ENCODE measurements at places on chromosomes 4 and X.

GRCh38 chr4:1693131-1693896 lies 9.2 kb upstream of the FAM53A start:
- peak overlapping the region; percentile 72 for H3K27ac ChIP-seq
- peaks cover 59% of the 10 kb centered on the region for H3K36me3 ChIP-seq
- no peaks in the 10 kb centered on the region for H3K27me3 ChIP-seq
- H3K4me3 ChIP-seq, result no peak overlapping the region

DNA sequence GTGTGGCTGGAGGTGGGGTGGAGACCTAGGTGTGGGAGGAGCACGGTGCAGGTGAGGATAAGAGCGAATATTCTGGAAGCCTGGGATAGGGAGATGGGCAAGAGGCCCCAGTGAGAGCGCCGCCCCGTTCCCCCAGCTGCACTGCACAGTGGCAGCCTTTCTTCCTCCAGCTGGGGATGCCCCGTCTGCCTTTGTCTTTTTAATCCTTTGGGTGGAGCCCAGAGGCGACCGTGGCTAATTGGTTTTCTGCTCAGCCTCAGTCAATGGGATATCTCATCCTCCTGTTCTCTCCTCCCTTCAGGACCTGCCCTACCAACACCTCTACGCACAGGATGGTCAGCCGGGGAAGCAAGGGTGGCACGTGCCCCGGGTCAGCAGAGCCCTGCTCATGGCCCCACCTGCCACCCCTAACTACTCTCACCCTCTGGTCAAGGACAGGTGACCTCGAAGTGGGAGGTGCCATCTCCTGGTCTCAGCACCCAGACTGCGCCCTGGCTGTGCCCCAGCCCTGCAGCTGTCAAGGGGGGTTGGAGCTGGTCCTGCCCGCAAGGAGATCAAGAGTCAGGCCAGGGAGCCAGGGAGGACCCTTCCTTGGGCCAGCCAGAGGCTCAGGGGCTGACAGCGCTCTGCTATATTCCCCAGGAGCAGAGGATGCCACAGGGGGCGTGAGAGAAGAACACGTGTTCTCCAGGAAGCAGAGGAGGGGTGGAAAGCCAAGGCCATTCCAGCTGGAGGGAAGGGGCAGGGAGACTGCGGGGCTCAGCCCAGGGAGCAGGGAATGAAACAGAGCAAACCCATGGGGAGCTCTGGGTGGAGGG lies 64.0 kb downstream of the ADRA2C start:
- no peak for DNase-seq
- H3K36me3 ChIP-seq, result no peaks in the 10 kb centered on the region

GRCh38 chr4:78047366-78047765 lies 9.8 kb upstream of the FRAS1 start:
- H3K36me3 ChIP-seq, result no peaks in the 10 kb centered on the region
- DNase-seq, result no peak
- H3K27me3 ChIP-seq, result peaks cover 18% of the 10 kb centered on the region
- H3K27ac ChIP-seq, result no peak overlapping the region

DNA sequence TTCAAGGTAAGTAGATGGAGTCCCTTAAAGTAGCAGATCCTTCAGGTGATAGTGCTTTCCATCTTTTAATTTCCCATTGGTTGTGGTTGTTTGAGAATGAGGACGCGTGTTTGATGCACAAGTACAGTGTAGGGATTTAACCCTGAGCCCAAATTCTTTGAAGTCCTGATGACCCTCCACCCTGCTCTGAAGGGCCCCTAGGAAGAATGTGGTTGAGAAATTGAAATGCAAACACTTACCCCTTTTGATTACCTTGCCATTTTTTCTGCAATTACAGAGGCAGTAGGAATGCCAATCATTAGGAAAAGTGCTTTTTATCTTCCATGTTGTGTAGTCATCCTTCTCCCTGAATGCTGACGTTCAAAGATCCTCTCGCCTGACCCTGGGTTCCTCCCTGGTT lies 112.4 kb downstream of the ZNF518B start:
- H3K4me1 ChIP-seq, result no peaks in the 10 kb centered on the region
- no peak overlapping the region for H3K27ac ChIP-seq
- no peak overlapping the region for H3K4me3 ChIP-seq
- no peaks in the 10 kb centered on the region for H3K27me3 ChIP-seq

GRCh38 chr4:176584031-176584606 lies 208.6 kb downstream of the VEGFC start:
- H3K36me3 ChIP-seq, result no peaks in the 10 kb centered on the region
- DNase-seq, result no peak
- no peak overlapping the region for H3K27ac ChIP-seq
- H3K4me3 ChIP-seq, result no peak overlapping the region
- no peaks in the 10 kb centered on the region for H3K4me1 ChIP-seq

DNA sequence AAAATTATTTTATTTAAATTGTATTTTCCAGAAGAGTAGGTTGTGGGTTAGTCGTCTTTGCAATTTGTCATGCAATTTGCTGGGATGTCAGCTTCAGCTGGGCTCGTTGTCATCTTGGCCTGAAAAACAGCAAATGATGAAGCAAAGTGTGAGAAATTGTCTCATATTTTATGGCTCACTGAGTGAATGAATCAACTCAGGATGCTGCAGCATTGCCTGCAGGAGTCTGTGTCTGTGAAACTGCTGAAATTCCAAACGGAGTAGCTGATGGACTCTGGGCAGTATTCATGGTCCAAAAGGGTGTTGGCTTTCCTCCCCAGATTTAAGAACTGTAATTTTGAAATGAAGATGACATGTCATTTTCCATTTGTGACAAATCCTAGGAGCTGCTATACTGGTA lies 37.2 kb downstream of the CXCL8 start:
- H3K27me3 ChIP-seq, result no peaks in the 10 kb centered on the region
- H3K4me3 ChIP-seq, result no peak overlapping the region
- DNase-seq, result no peak

DNA sequence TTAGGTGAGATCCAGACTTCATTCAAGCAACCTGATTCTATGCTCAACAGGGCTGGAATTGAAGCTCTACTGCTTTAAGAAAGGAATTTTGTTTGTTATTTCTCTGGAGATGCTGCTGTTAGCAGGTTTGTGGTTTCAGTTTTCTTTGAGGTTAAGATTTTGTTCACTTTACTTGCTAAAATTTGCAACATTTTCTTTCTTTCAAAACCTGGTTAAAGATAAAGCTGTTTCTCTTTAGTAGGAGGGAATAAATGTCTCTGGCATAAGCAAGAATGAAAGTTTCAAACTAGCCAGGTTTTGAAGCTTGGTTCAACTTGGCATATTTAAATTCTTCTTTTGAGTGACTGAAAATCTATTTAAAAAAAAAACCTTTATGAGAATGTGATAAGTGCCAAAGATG lies 660.6 kb upstream of the NR3C2 start:
- H3K4me1 ChIP-seq, result no peaks in the 10 kb centered on the region
- no peak overlapping the region for H3K27ac ChIP-seq
- no peaks in the 10 kb centered on the region for H3K36me3 ChIP-seq

GRCh38 chrX:150202641-150203247 lies 160.4 kb upstream of the MAMLD1 start:
- no peaks in the 10 kb centered on the region for H3K27me3 ChIP-seq
- no peak overlapping the region for H3K4me3 ChIP-seq
- H3K27ac ChIP-seq, result no peak overlapping the region
- no peak for DNase-seq
- H3K4me1 ChIP-seq, result peaks cover 4% of the 10 kb centered on the region
- no peaks in the 10 kb centered on the region for H3K36me3 ChIP-seq

DNA sequence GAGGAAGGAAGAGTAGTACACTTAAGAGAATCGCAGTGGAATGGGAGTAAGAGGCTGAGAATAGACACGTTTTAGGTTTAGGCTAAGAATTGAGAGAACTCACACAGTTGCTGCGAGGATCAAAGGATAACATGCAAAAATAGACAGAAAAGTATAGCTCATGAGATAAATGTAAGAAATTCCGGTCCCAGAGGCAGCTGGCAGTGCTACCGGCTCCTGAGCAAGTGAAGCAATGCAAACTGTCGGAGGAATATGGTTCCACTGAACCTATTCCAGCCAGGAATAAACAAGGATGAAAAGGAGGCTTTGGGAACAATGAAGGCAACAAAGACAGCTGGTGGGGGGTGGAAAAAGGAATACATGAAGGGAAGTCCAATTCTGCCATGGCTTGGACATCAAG lies 191.8 kb downstream of the QDPR start:
- H3K4me1 ChIP-seq, result peaks cover 10% of the 10 kb centered on the region
- H3K27me3 ChIP-seq, result peaks cover 5% of the 10 kb centered on the region
- DNase-seq, result no peak
- no peak overlapping the region for H3K27ac ChIP-seq

GRCh38 chrX:38438321-38438720 lies 85.9 kb downstream of the OTC start:
- H3K4me1 ChIP-seq, result no peaks in the 10 kb centered on the region
- no peak for DNase-seq
- no peak overlapping the region for H3K27ac ChIP-seq
- H3K4me3 ChIP-seq, result no peak overlapping the region
- peaks cover 2% of the 10 kb centered on the region for H3K27me3 ChIP-seq

- no peaks in the 10 kb centered on the region for H3K36me3 ChIP-seq
- DNase-seq, result no peak
- H3K27me3 ChIP-seq, result no peaks in the 10 kb centered on the region
These were observed 274.4 kb downstream of the IDS start for GRCh38 chrX:149230689-149231088.

- no peak overlapping the region for H3K27ac ChIP-seq
- H3K4me3 ChIP-seq, result no peak overlapping the region
- H3K4me1 ChIP-seq, result no peaks in the 10 kb centered on the region
- DNase-seq, result no peak
These were observed 57.6 kb upstream of the TBC1D9 start for GRCh38 chr4:140813804-140814203.

DNA sequence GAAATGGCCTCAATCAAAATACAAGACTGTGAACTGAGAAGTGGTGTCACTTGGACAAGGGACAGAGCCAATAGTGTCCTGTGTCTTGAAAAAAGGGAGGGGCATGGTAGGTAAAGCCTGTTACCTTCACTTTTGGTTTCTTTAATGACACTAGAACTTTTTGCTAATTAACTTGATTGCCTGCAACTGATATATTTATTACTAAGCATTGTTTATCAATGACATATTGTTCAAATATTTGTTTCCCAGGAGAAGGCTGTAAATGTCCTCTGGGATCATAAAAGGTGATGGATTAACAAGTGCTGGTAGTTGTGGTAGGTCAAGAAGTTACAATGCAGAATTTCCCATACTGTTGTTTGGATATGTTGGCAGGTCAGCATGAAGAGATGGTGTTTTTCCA lies 93.8 kb upstream of the SCML1 start:
- no peaks in the 10 kb centered on the region for H3K36me3 ChIP-seq
- peaks cover 3% of the 10 kb centered on the region for H3K4me1 ChIP-seq
- no peak overlapping the region for H3K4me3 ChIP-seq

- DNase-seq, result no peak
- no peaks in the 10 kb centered on the region for H3K4me1 ChIP-seq
- H3K27ac ChIP-seq, result no peak overlapping the region
- H3K4me3 ChIP-seq, result no peak overlapping the region
These were observed 49.0 kb downstream of the HTRA3 start for GRCh38 chr4:8318509-8318908.

GRCh38 chrX:54695816-54696487 lies 102.1 kb downstream of the ITIH6 start:
- no peaks in the 10 kb centered on the region for H3K4me1 ChIP-seq
- H3K36me3 ChIP-seq, result no peaks in the 10 kb centered on the region
- no peak overlapping the region for H3K27ac ChIP-seq
- no peak overlapping the region for H3K4me3 ChIP-seq

GRCh38 chr4:112312610-112313239 lies 15.6 kb downstream of the ALPK1 start:
- H3K4me1 ChIP-seq, result peaks cover 2% of the 10 kb centered on the region
- H3K4me3 ChIP-seq, result no peak overlapping the region
- no peak overlapping the region for H3K27ac ChIP-seq
- DNase-seq, result no peak
- peaks cover 1% of the 10 kb centered on the region for H3K36me3 ChIP-seq
